ENCODE measurements at places on chromosomes 4 and X.

GRCh38 chrX:118660085-118660484, 67.3 kb upstream of the IL13RA1 start:
- DNase-seq: no peak

DNA sequence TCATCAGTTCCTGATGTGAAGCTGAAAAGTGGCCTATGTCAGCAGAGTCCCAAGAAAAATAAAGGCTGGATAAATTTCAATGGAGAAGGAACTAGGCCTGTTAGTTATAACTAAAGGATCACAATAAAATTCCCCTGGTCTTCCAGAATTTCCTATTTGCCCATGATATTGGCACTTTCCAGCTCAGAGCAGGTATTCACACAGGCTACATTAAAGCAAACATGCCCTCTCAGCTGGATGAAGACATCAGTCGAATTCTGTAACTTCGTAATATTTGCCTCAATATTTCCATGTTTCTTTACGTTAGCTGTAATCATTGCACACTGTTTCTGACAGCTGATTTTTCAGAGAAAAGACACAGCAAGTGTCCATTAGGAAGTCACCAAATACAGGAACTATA, 9.5 kb downstream of the HPGD start:
- no peak for DNase-seq

DNA sequence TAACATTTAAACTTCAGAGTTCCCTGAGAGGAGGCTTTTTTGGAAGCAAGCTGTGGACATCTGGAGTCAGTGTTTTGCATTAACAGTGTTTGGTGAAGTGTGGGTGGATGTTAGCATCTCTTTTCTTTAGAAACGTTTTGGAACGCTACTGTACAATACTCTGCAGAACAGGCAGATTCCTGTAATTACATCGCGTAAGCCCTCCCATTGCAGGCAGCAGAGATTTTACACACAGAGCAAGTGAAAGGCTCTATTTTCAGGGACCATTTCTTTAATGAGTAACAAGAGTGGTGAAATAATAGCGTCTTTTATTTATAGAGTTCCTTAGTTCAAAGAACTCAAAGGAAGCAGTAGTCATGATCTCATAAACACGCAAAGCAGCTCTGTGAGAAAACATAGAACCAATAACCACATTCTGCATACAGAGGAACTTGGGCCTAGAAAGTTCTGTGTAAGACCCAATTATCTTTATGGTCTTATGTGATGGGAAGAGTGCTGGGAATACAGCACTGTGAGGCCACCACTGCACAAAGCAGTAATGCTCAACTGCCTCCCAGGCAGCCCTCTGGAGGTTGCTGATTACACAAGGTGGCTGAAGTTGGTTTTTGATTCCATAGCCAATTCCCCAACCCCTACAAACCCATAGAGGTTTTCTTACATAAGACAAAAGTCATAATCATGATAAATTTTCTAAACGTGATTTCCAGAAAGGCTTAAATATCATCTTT, 298.7 kb upstream of the EPHA5 start:
- no peak for DNase-seq

GRCh38 chr4:117893207-117893606, 141.1 kb upstream of the NDST3 start:
- no peak for DNase-seq

DNA sequence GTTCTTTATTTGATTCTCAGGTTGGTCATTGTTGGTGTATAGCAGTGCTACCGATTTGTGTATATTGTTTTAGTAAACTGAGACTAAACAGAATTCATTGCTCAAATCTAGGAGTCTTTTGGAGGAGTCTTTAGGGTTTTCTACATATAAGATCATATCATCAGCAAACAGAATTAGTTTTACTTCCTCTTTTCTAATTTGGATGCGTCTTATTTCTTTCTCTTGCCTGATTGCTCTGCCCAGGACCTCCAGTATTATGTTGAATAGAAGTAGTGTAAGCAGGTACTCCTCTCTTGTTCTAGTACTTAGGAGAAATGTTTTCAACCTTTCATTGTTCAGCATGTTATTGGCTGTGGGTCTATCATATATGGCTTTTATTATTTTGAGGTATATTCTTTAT, 92.6 kb downstream of the IQCM start:
- DNase-seq: no peak

- DNase-seq: peak; percentile 27
Measured at GRCh38 chr4:8117278-8117682, 41.3 kb downstream of the ABLIM2 start.

Data from CD4-positive, alpha-beta T cell treated with Interleukin-17A for 4 hours (primary cell).